ENCODE measurements at places on chromosomes 1 and 21. TPM values are rescaled to one million over a fixed set of nuclear protein-coding genes. Genes with fewer than 3 reads are reported as not detected.

GRCh38 chr1:44681905-44682882 lies 7.7 kb downstream of the ARMH1 start:
- H3K27me3 ChIP-seq: no peaks in the 10 kb centered on the region
- no peak overlapping the region for H3K4me3 ChIP-seq
- no peaks in the 10 kb centered on the region for H3K4me1 ChIP-seq
- no peaks in the 10 kb centered on the region for H3K36me3 ChIP-seq
- no peak for DNase-seq

DNA sequence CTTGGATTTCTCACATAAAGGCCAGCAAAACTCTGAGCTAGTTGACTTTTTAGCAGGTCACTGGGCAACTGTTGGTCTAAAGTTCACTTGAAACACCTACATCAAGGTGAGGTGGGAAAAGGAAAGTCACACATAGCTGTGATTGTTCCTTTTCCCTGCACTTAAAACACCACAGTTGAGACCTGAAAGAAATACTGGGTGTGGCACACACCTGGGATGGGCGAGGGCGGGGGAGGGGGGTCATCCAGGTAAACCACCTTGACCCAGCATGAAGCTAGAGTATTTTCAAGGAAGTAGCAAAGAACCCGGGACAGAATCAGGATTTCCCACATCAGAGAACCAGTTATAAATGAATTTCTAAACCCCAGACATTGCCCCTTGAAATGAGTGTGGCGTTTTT lies 26.4 kb downstream of the ZNF697 start:
- DNase-seq: no peak
- H3K27ac ChIP-seq: no peak overlapping the region
- peaks cover 25% of the 10 kb centered on the region for H3K36me3 ChIP-seq
- H3K4me1 ChIP-seq: no peaks in the 10 kb centered on the region

Gene ETV3L
- total RNA-seq: not detected

Gene KRTAP13-2
- total RNA-seq: not detected

GRCh38 chr1:155320661-155321617 lies at the start of gene RUSC1:
TSS of gene RUSC1 (plus strand) at chr1:155320894. CDS start at chr1:155321774, 880 bp downstream.
- H3K36me3 ChIP-seq: no peaks in the 10 kb centered on the region
- peak within 1 kb of the TSS; percentile 71 for H3K4me3 ChIP-seq
- peak within 1 kb of the TSS; percentile 99 for H3K27ac ChIP-seq
- no peaks in the 10 kb centered on the region for H3K27me3 ChIP-seq
- peaks cover 43% of the 10 kb centered on the region for H3K4me1 ChIP-seq

DNA sequence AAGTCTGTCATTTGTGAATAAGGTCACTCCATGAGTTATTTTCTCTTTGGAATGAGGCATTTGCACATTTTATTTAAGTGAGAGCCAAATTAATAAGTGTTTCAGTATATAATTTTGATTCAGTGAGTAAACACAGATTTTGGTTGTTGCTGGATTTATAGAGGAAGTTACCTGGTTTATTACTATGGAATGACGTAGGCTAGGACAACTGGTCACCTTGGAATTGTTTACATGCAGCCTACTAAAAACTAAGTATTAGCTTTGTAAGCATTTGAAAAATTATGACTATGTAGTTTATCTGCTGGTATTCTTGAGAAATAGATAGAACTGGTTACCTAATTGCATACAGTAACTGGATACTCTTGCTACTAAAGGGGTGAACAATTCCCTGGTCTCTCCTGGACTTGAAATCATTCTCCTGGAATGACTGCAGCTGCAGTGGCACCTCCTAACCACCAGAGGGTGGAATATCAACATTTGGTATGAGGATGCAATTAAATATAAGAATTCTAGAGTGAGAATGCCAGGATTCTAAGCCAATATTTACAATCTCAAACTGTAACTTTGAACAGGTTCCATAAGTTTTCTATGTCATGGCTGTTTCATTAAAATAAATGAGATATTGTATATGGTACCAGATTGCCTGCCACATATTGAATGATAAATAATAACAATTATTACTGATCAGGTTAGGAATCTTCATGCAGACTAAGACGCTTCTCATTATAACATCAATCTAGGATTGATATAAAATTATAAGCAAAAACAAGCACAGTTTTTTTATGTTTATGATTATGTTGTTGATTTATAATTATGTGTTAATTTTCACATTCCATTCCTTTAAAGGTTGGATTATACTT lies 3.5 kb upstream of the KRTAP27-1 start:
- no peak overlapping the region for H3K4me3 ChIP-seq
- no peak for DNase-seq
- H3K27ac ChIP-seq: no peak overlapping the region
- H3K36me3 ChIP-seq: no peaks in the 10 kb centered on the region
- H3K27me3 ChIP-seq: no peaks in the 10 kb centered on the region

DNA sequence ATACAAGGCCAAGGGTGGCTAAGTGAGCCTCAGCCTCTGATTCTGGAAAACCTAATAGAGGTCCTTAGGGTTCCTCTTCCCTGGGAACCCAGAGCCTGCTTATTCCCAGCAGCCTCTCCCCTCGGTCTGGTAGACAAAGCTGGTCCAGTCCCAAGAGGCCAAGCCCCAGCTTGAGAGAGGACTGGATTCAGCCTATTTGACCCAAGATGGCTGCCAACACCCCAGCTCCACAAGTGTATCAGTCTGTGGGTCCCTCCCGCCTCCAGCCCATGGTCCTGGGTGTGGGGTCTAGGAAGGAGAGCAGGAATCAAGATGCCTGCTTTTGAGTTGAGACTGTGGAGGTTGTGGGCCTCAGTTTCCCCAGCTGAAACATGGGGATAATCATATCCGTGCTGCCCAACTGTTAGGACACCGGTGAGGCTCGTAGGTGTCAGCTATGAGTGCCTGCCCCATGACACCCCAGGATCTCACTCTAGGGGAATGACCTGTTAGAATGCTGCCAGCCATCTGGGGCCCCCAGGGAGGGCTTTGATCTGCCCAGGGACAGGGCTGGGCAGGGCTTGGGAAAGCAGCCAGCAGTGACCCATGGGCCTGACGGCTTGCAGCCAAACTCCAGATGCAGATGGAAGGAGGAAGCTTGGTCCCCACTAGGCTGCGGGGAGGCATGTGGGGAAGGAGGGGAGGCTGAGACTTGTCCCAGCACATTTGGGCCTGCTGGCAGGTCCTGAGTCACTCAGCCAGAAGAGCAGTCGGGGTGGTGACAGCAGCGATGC lies 45.4 kb downstream of the NUAK2 start:
- H3K4me1 ChIP-seq: peaks cover 20% of the 10 kb centered on the region
- H3K4me3 ChIP-seq: no peak overlapping the region
- DNase-seq: no peak
- H3K36me3 ChIP-seq: no peaks in the 10 kb centered on the region
- no peaks in the 10 kb centered on the region for H3K27me3 ChIP-seq
- no peak overlapping the region for H3K27ac ChIP-seq

DNA sequence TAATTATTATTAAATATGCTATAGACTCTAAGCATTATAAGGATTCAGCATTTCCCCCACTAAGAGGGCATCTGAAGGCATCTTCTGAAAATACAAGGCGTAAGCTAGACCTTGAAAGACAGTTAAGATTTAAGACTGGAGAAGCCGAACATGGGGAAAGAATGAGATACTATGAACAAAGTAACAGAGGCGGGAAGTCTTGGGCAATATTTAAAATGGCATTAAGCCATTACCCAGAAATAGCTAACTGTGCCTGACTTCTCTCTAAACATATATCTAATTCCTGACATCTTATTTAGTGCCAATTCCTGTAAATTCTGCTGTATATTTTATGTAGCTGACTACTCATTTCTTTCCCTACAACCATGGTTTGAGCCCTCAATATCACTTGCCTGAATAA lies 20.9 kb downstream of the DPH5 start:
- no peaks in the 10 kb centered on the region for H3K36me3 ChIP-seq
- H3K27me3 ChIP-seq: no peaks in the 10 kb centered on the region
- no peak for DNase-seq
- H3K4me3 ChIP-seq: no peak overlapping the region
- H3K4me1 ChIP-seq: no peaks in the 10 kb centered on the region

Gene TEKT2
- not detected for total RNA-seq

DNA sequence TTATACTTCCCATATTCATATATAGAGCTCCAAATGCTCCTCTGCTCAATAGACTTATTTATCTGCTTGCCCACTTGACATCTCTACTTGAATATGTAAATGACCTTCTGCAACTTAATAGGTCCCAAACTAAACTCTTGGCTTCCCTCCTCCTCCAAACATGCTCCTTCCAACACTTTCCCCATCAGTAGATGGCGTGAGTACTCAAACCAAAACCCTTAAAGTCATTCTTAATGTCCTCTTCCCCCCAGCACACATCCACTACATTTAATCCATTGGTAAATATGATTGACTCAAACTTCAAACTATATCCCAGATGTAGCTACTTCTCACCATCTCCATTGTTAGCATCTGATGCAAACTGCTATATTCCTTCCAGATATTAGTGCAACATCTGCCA lies 48.5 kb upstream of the PBX1 start:
- H3K27me3 ChIP-seq: no peaks in the 10 kb centered on the region
- H3K4me3 ChIP-seq: no peak overlapping the region
- H3K36me3 ChIP-seq: no peaks in the 10 kb centered on the region
- DNase-seq: no peak

GRCh38 chr1:33081554-33082305 lies 777 bp downstream of the AZIN2 start:
- peak overlapping the region; percentile 66 for H3K4me3 ChIP-seq
- DNase-seq: no peak
- H3K27me3 ChIP-seq: no peaks in the 10 kb centered on the region
- H3K36me3 ChIP-seq: no peaks in the 10 kb centered on the region
- peak overlapping the region; percentile 53 for H3K27ac ChIP-seq

- H3K36me3 ChIP-seq: no peaks in the 10 kb centered on the region
- peak; percentile 11 for DNase-seq
- peaks cover 54% of the 10 kb centered on the region for H3K4me1 ChIP-seq
- H3K27me3 ChIP-seq: no peaks in the 10 kb centered on the region
- no peak overlapping the region for H3K4me3 ChIP-seq
- H3K27ac ChIP-seq: no peak overlapping the region
Observed at GRCh38 chr1:204414016-204414415, 2.4 kb upstream of the PPP1R15B start.

Gene UTS2
- total RNA-seq: 5.4 TPM

GRCh38 chr21:41976611-41977010 lies 22.8 kb upstream of the C2CD2 start:
- no peak for DNase-seq
- H3K27ac ChIP-seq: no peak overlapping the region

GRCh38 chr21:45581322-45581712 lies 39.1 kb upstream of the SLC19A1 start:
- H3K36me3 ChIP-seq: no peaks in the 10 kb centered on the region
- no peaks in the 10 kb centered on the region for H3K27me3 ChIP-seq
- H3K27ac ChIP-seq: no peak overlapping the region
- no peak overlapping the region for H3K4me3 ChIP-seq

GRCh38 chr1:205930195-205930577 lies 13.1 kb downstream of the SLC26A9 start:
- DNase-seq: no peak
- H3K4me1 ChIP-seq: no peaks in the 10 kb centered on the region
- H3K36me3 ChIP-seq: no peaks in the 10 kb centered on the region
- no peaks in the 10 kb centered on the region for H3K27me3 ChIP-seq
- H3K27ac ChIP-seq: no peak overlapping the region
- H3K4me3 ChIP-seq: no peak overlapping the region

GRCh38 chr1:153933955-153934354 lies 11.2 kb upstream of the GATAD2B start:
- H3K36me3 ChIP-seq: peaks cover 64% of the 10 kb centered on the region
- no peaks in the 10 kb centered on the region for H3K4me1 ChIP-seq
- no peaks in the 10 kb centered on the region for H3K27me3 ChIP-seq
- no peak overlapping the region for H3K27ac ChIP-seq
- DNase-seq: no peak
- H3K4me3 ChIP-seq: no peak overlapping the region

GRCh38 chr1:115118086-115118485 lies 28.8 kb upstream of the TSPAN2 start:
- H3K4me1 ChIP-seq: no peaks in the 10 kb centered on the region
- H3K27me3 ChIP-seq: no peaks in the 10 kb centered on the region
- no peaks in the 10 kb centered on the region for H3K36me3 ChIP-seq
- no peak for DNase-seq

GRCh38 chr1:230798491-230798890 lies 51.3 kb downstream of the CAPN9 start:
- no peaks in the 10 kb centered on the region for H3K27me3 ChIP-seq
- no peak overlapping the region for H3K4me3 ChIP-seq
- no peak overlapping the region for H3K27ac ChIP-seq
- peak; percentile 31 for DNase-seq
- no peaks in the 10 kb centered on the region for H3K36me3 ChIP-seq

DNA sequence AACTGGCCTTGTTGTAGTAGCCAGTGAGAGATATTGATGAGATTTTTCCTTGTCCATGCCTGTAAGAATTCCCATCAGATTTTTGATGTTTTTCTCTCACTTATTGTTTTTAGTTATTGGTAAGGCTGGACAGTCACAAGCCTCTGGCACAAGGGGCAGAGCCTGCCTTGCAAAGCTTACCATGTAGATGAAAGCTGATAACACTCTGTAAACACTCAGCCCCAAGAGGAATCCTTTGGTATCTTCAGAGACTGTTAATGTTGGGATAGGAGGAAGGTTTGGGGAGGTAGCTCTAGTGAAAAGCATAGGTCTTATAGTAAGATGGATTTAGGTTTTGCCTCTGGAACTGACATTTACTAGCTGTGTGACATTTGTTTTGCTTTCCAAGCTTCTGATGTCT lies 37.7 kb downstream of the MARK1 start:
- peaks cover 26% of the 10 kb centered on the region for H3K4me1 ChIP-seq
- H3K4me3 ChIP-seq: no peak overlapping the region
- no peak overlapping the region for H3K27ac ChIP-seq
- H3K27me3 ChIP-seq: no peaks in the 10 kb centered on the region
- no peak for DNase-seq

DNA sequence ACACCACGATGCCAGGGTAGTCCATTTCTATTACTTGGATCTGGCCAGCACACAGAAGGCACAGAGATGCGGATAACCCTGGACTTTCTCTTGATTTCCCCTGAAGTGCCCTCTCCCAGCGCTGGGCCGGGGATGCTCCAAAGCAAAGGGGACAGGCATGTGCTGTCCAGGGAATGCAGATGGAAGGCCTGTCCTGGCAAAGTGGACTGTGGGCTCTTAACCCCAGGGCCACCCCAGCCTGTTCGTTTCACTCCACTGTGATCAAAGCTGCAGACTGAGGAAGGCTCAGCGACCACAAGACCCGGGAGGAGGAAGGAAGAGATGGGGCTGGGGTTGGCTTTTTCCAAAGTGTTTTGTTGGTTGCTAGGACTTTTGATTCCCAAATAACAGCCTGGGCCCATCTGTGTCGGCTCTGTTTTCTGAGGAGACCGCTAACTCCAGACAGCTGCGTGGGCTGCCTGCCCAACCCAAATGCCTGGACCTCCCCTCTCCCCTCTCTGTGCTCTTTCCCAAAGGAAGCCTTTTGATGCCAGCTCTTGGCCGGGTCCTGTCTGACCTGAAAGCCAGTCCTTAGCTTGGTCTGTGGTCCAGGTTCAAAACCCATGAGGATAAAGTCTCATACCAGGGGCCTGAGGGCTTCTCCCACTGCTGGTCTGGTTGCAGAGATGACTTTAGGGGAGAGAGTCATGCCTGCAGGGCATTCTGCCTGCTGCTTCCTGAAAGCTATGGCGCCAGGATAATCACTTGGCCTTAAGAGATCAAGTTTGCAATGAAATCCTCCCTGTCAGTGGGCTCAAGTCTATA lies 119.6 kb upstream of the CD34 start:
- no peaks in the 10 kb centered on the region for H3K27me3 ChIP-seq
- no peak for DNase-seq
- no peak overlapping the region for H3K4me3 ChIP-seq

Gene ACTA1
- not detected for total RNA-seq
